ENCODE measurements at places on chromosomes 3 and 15.

DNA sequence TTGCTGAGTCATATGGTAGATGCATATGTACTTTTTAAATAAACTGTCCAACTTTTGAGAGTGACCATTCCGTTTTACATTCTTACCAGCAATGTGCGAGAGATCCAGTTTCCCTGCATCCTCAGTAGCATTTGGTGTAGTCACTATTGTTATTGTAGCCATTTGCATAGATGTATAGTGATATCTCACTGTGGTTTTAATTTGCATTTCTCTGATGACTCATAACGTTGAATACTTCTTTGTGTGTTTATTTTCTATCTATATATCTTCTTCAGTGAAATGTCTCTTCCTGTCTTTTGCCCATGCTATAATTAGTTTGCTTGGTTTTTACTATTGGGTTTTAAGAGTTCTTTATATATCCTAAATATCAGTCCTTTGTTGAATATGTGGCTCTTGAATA, 255.7 kb upstream of the GRM7 start:
- DNase-seq: no peak

GRCh38 chr3:177824190-177824786, 627.0 kb upstream of the TBL1XR1 start:
- DNase-seq: no peak

GRCh38 chr3:136042608-136043221, 77.2 kb downstream of the PPP2R3A start:
- DNase-seq: peak; percentile 6

- DNase-seq: no peak
Observed at GRCh38 chr15:48976444-48977088, 12.8 kb upstream of the SHC4 start.

- DNase-seq: no peak
Observed at GRCh38 chr3:172647823-172648222, 63.0 kb downstream of the NCEH1 start.

DNA sequence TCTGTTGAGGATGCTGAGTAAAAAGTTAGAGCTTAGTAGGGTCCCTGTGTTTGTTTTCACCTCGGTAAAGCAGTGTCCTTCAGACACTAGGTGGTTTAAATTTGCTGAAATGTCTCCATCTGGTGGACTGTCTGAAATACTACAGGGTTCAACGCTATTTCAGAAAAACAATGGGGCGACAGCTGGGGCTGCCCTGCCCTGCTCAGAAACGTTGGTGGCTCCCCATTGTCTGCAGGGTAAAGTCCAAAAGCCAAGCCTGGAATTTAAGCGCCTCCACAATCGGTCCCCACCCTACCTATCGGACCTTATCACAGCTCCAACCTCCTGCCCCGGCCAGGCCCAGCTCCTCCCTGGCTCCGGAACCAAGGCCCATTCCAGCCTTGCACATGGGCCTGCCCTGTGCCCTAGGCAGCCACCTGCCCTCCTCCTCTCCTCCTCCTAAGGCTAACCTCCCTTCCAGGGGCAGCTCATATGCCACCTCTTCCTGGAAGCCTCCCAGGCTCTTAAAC, 4.3 kb upstream of the TSEN2 start:
- peak; percentile 43 for DNase-seq

GRCh38 chr15:31214864-31215489, 111.7 kb upstream of the KLF13 start:
- no peak for DNase-seq

DNA sequence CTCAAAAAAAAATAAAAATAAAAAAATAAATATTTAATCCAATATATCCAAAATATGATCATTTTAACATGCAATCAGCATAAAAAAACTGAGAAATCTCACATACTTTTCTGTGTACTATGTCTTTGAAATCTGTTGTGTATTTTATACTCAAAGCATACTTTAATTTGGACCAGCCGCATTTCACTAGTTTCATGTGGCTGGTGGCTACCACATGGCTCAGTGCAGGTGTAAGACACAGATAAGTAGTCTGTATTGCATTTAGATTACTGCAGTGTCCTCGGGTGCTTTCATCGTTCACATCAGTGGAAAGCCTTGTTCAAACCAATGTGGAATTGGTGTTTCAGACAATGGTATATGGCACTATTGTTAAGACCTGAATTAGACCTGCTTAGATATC, 11.0 kb downstream of the CRTC3 start:
- DNase-seq: no peak

DNA sequence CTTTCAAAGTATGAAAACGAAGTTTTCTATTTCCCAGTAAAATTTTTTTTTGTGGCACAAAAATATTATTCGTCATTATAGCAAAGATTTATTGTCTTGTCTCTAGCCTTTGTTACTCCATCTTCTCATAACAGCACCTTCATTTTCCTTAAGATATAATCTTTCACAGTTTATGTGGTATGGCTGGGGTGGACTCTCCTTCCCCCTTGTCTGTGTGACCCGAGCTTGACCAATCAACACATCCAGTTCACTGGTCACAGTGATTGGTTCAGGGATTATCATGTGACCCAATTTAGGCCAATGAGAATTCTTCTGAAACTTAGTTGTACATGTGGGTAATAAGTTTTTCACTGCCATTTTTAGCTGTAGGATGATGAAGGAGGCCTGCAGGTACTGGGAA, 71.2 kb upstream of the DCBLD2 start:
- DNase-seq: no peak

GRCh38 chr3:154148541-154148940, 27.4 kb downstream of the ARHGEF26 start:
- DNase-seq: no peak

GRCh38 chr3:174294616-174295015, 564.5 kb upstream of the NAALADL2 start:
- DNase-seq: no peak

DNA sequence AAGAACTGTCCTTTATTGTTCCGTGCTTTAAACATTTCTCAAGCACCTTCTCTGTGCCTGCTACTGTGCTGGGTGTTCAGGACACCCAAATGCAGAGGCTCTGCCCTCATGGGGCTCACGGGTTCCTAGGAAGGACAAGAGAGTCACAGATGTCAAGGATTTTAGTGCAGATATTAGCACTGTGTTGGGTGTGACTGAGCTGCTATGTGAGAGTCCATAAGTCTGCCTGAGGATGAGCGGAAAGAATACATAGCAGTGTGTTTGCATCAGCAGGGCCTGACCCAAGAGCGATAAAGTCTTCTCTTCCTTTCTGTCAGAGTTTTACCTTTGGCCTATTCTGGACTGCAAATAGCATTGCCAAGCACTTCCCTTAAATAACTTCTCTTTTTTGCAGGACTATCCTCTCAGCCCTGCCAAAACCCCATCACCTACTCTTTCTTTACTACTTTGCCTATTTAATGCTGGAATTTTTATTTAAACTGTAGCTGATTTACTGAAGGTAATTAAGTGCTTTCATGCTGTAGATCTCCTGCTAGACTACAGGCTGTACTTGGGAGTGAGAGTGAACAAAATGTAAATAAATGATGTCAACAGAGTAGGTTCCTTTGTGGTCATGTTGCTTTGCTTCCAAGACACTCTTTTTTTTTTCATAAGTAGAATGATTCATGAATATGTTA, 459.4 kb upstream of the TPRG1 start:
- DNase-seq: no peak

DNA sequence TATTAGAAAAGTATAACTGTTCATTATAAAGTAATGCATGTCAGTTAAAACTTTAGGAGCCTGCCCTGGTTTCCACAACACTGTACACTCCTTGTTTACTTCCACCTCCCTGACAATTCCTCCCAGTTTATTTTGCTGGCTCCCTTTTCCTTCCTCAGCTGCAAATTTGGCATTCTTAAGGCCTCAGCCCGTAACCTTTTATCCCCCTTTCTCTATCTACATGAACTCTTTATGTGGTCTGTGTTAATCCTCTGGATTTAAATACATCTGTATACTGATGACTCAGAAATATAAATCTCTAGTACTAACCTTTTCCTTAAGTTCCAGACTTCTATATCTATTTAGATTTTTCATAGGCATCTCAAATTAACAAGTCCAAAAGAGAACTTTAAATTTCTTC, 143.6 kb downstream of the OTOL1 start:
- no peak for DNase-seq

- DNase-seq: peak; percentile 9
Observed at GRCh38 chr3:194203482-194204041, 67.6 kb downstream of the HES1 start.

DNA sequence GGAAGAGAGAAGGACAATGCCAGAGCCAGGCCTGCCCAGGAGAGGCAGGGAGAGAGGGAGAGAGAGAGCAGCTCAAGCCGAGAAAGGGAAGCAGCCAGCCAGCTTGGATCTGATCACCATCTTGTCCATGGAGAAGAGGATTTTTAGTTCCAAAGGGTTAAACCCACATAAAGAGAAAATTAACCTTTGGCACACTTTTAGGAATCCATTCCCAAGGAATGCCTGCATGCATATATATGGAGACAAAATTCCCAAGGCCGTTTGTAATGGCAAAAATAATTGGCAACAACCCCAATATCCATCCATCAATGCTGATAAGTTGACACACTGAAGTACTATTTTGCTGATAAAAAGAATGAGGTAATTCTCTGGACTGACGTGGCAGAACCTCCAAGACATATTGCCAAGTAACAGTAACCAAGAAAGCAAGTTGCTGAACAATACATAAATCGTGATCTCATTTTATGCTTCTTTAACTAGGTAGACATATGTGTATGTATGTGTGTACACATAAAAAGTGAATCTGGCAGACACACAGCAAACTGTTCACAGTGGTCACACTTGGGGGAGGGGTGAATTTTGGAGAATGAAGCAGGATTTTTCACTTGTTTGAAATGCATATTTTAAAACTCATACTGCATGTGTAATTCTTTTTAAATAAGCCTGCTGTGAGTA, 7.5 kb upstream of the STRA6 start:
- no peak for DNase-seq

DNA sequence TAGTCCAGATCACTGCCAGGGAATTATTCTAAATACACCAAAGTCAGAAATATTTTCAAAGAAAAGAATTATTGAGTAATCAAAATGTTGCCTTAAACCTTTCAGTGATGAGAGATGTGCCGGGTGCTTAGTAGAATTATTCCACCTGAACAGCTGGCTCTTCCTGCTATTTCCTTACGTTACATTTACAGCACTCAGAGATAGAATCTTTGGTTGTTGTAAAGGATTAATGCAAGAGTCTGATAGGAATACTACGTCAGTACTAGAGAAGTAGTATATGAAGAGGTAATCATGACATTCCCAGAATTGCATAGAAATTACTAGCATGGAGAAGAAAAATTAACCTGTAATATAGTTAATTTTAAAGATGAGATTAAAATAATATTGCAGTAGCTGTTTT, 50.9 kb upstream of the ZDHHC23 start:
- no peak for DNase-seq

- no peak for DNase-seq
Observed at GRCh38 chr15:76575679-76576078, 239.1 kb downstream of the ISL2 start.

GRCh38 chr15:93185796-93186195, 96.8 kb upstream of the RGMA start:
- no peak for DNase-seq

- no peak for DNase-seq
Observed at GRCh38 chr3:152943645-152944044, 108.7 kb downstream of the P2RY1 start.

- peak; percentile 59 for DNase-seq
Observed at GRCh38 chr3:187770224-187770623, 25.0 kb upstream of the BCL6 start.

DNA sequence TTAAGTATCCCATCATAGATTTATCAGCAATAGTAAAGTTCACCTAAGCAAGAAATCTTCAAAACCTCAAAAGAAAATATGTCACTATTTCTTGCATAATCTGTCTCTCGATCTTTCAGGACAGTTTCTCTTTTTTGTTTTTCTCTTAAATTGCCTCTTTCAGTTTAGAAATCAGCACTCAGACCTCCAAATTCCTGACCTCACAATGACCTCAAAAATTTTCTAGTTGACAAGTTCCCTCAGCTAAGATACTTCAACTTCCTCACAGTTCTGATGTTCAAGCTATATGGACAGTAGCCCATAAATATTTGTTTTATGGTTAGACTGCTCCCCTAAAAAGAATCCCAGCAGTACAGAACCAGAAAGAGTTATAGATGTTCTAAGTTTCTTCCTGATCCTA, 24.1 kb downstream of the SLC24A5 start:
- no peak for DNase-seq

DNA sequence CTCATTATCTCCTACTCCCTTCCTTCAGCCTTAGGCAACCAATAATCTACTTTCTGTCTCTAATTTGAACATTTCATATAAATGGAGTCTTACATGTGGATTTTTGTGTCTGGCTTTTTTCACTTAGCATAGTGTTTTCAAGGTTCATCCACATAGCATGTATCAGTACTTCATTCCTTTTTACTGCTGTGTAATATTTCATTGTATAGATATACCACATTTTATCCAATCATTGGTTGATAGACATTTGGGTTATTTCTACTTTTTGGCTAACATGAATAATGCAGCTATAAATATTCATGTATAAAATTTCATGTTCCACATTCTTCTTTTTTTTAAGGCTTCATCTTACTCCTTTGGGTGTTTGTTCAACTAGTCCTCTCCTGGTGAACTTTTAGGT, 20.2 kb downstream of the DBR1 start:
- DNase-seq: no peak

- no peak for DNase-seq
Observed at GRCh38 chr15:41713047-41713446, 52.8 kb downstream of the MGA start.

DNA sequence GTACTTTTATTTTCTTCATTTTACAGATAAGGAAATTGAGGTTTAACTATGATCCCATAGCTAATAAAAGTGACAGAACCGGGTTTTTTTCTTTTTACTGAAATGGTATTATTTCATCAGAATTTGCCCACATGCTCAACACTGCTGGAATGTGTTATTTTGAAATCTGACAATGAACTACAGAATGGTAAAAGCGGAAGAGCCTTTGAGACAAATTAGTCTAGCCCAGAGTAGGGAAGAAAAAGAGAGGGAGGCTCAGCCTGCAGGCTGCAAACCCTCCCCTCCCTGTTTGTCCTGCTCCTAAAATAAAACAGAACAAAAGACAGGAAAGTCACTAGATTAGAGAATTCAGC, 100.3 kb upstream of the LIPC start:
- no peak for DNase-seq

DNA sequence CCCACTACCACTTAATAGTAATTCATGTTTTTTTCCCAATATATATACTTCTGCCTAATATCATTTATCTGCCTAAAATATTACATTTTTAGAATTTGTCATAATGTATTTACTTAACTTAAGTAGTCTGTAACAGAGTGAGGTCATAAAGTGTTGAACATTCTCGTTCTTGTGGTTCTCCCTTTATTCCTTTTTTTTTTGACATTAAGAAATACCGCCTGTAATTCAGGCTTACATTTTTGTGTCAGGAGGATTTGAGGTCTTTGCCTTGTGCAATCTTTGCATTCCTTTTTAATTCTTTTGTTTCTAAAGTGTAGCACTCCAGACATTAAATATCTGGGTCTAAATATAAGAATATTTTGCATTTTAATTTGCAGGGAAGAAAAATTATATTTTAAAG, 315.4 kb downstream of the PTPRG start:
- DNase-seq: no peak

- DNase-seq: no peak
Observed at GRCh38 chr3:158991146-158991705, 189.4 kb downstream of the MFSD1 start.

DNA sequence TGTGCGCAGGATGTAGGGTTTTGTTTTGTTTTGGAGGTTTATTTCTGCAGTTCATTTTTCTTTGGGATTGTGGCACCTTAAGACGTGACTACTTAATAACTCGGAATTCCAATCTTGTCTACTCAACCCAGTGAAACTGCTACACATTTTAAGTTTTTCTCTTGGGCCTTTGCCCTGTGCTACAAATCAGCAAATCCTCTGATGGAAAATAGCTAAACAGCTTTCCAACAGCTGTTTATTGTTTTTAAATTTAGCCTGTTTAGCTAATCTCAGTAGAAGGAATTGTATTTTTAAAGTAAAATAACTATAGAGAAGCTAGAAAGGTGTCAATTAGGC, 48.4 kb downstream of the OPA1 start:
- no peak for DNase-seq

Measured in central memory CD4-positive, alpha-beta T cell (primary cell).